K562 (cell line): ENCODE measurements at places on chromosomes 3 and 15. TPM values are rescaled to one million over a fixed set of nuclear protein-coding genes. Genes with fewer than 3 reads are reported as not detected.

DNA sequence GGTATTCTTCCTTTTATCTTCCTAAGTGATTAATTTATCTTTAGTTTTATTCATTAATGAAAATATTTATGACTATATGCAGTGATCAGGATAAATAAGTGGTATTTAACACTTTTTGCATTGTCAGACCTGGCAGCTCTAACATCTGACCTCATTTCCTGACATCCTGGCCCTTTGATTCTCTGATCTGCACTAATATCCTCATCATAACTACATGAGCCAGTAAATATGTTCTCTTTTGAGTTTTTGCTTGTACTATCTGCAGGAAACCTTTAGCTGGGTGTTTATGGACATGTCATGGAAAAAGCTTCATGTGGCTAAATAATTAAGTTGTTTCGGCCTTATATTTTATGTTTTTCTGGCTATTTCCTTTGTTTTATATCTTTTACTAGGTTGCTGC, 10.5 kb downstream of the NKTR start:
- H3K27me3 ChIP-seq: no peaks in the 10 kb centered on the region
- H3K36me3 ChIP-seq: peaks cover 84% of the 10 kb centered on the region
- H3K27ac ChIP-seq: peak overlapping the region; percentile 26; the same call in 1 of the 3 replicates
- H3K4me3 ChIP-seq: no peak overlapping the region
- peaks cover 10% of the 10 kb centered on the region for H3K4me1 ChIP-seq

Gene SCN5A
- 0.22 and 0.27 TPM in 2 replicates for total RNA-seq

Gene CATSPER2
- 3.7 and 3.8 TPM in 2 replicates for total RNA-seq

Gene MAN2C1
- 113 and 120 TPM in 2 replicates for total RNA-seq

- no peak overlapping the region for H3K27ac ChIP-seq
- no peak overlapping the region for H3K4me3 ChIP-seq
- no peaks in the 10 kb centered on the region for H3K36me3 ChIP-seq
- DNase-seq: no peak
- no peaks in the 10 kb centered on the region for H3K27me3 ChIP-seq
- H3K4me1 ChIP-seq: no peaks in the 10 kb centered on the region
These were observed 78.0 kb downstream of the MYH15 start for GRCh38 chr3:108432431-108432830.

DNA sequence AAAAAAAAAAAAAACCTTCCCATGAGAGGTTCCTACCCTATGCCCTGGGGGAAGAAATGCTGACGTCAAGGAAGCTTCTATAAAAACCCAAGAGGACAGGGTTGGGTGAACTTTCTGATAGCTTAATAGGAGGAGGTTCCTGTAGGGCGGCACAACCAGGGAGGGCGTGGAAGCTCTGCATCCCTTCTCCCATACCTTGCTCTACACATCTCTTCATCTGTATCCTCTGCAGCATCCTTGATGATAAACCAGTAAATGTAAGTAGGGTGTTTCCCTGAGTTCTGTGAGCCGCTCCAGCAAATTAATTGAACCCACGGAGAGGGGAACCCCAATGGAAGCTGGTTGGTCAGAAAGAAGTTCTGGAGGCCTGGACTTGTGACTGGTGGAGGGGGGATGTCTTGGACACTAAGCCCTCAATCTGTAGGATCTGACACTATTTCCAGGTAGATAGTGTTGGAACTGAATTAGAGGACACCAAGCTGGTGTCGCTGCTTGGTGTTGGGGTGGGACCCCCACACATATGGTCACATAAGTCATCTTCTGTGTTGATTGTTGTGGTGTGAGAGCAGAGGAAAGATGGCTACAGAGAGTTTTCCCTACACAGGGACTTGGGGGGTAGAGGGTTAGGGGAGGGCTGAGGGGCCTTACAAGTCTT, 91.5 kb downstream of the ST6GAL1 start:
- H3K27ac ChIP-seq: peak overlapping the region; percentile 85
- H3K4me1 ChIP-seq: peaks cover 55% of the 10 kb centered on the region
- no peaks in the 10 kb centered on the region for H3K27me3 ChIP-seq
- DNase-seq: no peak
- peaks cover 32% of the 10 kb centered on the region for H3K36me3 ChIP-seq

DNA sequence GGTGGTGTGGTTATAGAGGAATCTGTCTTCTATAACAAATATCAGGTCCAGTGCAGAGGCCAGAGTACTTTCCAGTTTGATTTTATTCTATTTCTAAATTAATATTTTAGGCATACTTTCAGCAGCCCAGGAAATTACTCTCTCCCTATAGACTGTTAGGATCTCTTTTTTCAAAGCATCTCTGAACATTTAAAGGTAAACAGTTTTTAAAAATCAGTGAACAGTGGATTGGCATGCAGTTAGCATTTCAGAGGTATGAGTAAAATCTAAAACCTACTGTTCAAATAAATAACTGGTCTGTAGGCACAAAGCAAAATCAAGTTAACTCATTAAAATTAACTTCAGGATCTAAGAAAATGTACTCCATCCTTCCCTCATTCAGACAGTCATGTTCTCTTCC, 3.0 kb downstream of the ZBED2 start:
- H3K4me1 ChIP-seq: no peaks in the 10 kb centered on the region
- no peak overlapping the region for H3K27ac ChIP-seq
- no peak overlapping the region for H3K4me3 ChIP-seq
- H3K36me3 ChIP-seq: no peaks in the 10 kb centered on the region
- DNase-seq: no peak

DNA sequence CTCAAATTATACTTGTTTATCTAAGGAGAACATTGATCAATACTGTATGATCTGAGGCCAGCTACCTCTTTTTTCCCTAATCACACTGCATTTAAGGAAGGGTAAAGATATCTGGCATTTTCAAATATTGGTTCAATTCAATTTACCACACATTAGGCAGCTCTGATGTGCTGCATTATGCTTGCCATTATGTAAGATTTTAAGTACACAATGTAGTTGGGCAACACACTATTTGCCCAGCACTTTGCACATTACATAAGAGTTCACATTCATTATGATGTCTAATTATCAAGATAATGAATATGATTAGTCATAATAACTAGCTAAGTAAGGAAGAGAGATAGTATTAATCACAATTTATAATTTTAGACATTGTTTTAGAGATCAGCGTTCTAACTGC, 196.3 kb downstream of the BCHE start:
- H3K4me1 ChIP-seq: no peaks in the 10 kb centered on the region
- H3K27ac ChIP-seq: no peak overlapping the region
- H3K27me3 ChIP-seq: no peaks in the 10 kb centered on the region
- no peaks in the 10 kb centered on the region for H3K36me3 ChIP-seq

GRCh38 chr3:152466784-152467183, 198.1 kb downstream of the MBNL1 start:
- peaks cover 51% of the 10 kb centered on the region for H3K36me3 ChIP-seq
- no peaks in the 10 kb centered on the region for H3K4me1 ChIP-seq
- peak; percentile 19 for DNase-seq
- no peaks in the 10 kb centered on the region for H3K27me3 ChIP-seq
- H3K27ac ChIP-seq: no peak overlapping the region

DNA sequence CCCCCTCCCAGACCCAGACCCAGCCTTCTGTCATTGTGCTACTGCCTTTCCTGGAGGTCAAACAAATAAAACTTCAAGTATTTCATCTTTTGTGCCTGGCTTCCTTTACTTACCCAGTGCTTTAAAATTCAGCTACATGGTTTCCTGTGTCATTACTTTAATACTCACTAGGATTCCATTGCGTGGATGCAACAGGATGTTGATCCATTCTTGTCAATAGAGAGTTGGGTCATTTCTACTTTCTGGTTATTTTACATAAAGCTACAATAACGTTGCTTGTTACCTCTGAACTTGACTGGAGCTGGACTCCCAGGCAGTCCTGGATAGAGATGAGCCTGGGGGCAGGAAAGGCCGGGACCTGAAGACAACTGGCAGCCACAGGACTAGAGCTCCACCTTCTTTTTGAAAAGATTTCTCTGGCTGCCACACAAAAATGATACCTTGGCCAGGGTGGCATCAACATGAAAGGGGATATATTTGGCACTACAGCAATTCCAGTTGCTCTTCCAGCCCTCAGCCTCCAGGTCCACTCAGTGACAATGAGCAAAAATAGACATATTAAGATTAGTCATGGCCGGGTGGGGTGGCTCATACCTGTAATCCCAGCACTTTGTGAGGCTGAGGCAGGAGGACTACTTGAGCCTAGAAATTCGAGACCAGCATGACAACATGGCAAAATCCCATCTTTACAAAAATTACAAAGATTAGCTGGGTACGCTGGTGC, 23.3 kb upstream of the HEG1 start:
- peaks cover 8% of the 10 kb centered on the region for H3K27me3 ChIP-seq
- no peak overlapping the region for H3K4me3 ChIP-seq
- H3K36me3 ChIP-seq: no peaks in the 10 kb centered on the region
- DNase-seq: no peak

Gene THAP10
- total RNA-seq: 0.13 TPM in 1 of 2 replicates, not detected in the other

- peak; percentile 58 for DNase-seq
- H3K4me3 ChIP-seq: no peak overlapping the region
- no peaks in the 10 kb centered on the region; the same call in 1 of the 2 replicates for H3K27me3 ChIP-seq
These were observed 26.7 kb upstream of the TMC3 start for GRCh38 chr15:81400640-81401236.

Gene AGTR1
- 0.07 TPM in 1 of 2 replicates, not detected in the other for total RNA-seq

Gene PLIN1
- total RNA-seq: not detected in 2 replicates

GRCh38 chr3:176009256-176009655, 1150.1 kb downstream of the NAALADL2 start:
- H3K27ac ChIP-seq: no peak overlapping the region
- no peak overlapping the region for H3K4me3 ChIP-seq
- DNase-seq: no peak
- H3K36me3 ChIP-seq: no peaks in the 10 kb centered on the region
- H3K27me3 ChIP-seq: no peaks in the 10 kb centered on the region
- H3K4me1 ChIP-seq: no peaks in the 10 kb centered on the region

Gene DUOXA2
- total RNA-seq: not detected in 2 replicates

Gene SH2D7
- total RNA-seq: not detected in 2 replicates

Gene CCDC13
- 0.24 and 0.49 TPM in 2 replicates for total RNA-seq

- peak overlapping the region; percentile 93 for H3K4me3 ChIP-seq
- H3K27ac ChIP-seq: peak overlapping the region; percentile 99
- H3K36me3 ChIP-seq: peaks cover 20% of the 10 kb centered on the region
- H3K4me1 ChIP-seq: peaks cover 5% of the 10 kb centered on the region; the same call in 1 of the 2 replicates
- H3K27me3 ChIP-seq: no peaks in the 10 kb centered on the region
These were observed 612 bp downstream of the C3orf38 start for GRCh38 chr3:88150371-88150770.

Gene CHL1
- total RNA-seq: 0.02 TPM in 1 of 2 replicates, not detected in the other

GRCh38 chr3:15952543-15953175, 154.9 kb upstream of the ANKRD28 start:
- no peak overlapping the region for H3K27ac ChIP-seq
- H3K36me3 ChIP-seq: no peaks in the 10 kb centered on the region
- peaks cover 4% of the 10 kb centered on the region; the same call in 2 of the 3 replicates for H3K27me3 ChIP-seq
- no peak overlapping the region for H3K4me3 ChIP-seq
- no peaks in the 10 kb centered on the region for H3K4me1 ChIP-seq

GRCh38 chr3:42682301-42683070, 2.9 kb upstream of the KLHL40 start:
- H3K27me3 ChIP-seq: peaks cover 46% of the 10 kb centered on the region
- no peak overlapping the region for H3K27ac ChIP-seq

GRCh38 chr3:46269556-46269955, 27.3 kb downstream of the CCR3 start:
- H3K27ac ChIP-seq: no peak overlapping the region
- peaks cover 12% of the 10 kb centered on the region; the same call in 1 of the 2 replicates for H3K27me3 ChIP-seq
- no peak for DNase-seq
- no peaks in the 10 kb centered on the region for H3K4me1 ChIP-seq
- H3K36me3 ChIP-seq: no peaks in the 10 kb centered on the region
